ENCODE measurements at places on chromosomes 13 and 19.
A peak's percentile ranks its signal among the peaks of the same experiment; 100 is the strongest.

DNA sequence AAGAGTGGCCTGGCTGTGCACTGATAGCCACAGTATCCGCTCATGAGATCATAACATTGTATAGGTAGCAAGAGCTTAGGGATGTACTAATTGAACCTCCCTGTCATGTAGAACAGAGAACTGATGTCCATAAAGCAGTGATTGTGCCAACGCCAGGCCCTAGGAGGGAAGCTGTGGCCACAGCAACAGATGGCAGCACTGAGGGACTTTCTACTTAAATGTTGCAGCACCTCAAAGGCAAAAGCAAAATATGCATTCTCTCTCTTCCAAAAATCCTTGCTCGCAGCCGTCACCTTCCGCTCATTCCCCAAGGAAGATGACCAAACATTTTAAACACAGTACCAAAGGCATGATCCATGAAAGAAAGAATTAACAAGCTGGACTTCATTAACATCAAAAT lies 32.3 kb downstream of the COL4A1 start:
- no peak for DNase-seq

GRCh38 chr19:50906217-50906616 lies 5.0 kb downstream of the KLK4 start:
- no peak for DNase-seq

GRCh38 chr19:34507414-34508067 lies 26.0 kb downstream of the WTIP start:
- no peak for DNase-seq

- DNase-seq = no peak
Observed at GRCh38 chr13:91154558-91155353, 192.7 kb upstream of the MIR17HG start.

DNA sequence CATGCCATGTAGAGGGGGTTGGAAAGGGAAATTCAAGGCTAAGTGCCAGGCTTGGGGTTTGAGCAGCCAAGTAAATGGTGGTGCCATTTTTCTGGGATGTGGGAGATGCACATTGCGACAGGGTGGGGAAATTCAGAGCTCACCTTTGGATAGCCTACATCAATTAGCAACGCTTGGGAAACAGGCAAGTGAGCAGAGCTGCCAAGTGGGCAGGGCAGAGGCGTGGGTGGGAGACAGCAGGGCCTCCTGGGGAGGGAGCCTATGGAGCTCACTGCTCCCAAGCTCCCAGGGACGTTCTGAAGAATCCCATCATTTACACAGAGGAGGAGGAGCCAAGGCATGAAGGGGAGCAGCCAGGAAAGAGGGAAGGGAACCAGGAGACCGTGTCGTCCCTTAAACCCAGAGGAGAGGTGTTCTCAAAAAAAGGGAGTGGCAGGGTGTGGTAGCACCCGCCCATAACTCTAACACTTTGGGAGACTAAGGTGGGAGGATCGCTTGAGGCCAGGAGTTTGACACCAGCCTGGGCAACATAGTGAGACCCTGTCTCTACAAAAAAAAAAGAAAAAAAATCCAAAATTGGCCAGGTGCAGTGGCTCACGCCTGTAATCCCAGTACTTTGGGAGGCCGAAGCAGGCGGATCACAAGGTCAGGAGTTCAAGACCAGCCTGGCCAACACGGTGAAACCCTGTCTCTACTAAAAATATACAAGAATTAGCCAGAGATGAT lies 11.5 kb upstream of the CCNE1 start:
- DNase-seq = no peak

GRCh38 chr13:50810998-50811397 lies 32.5 kb downstream of the DLEU7 start:
- DNase-seq = peak; percentile 6

DNA sequence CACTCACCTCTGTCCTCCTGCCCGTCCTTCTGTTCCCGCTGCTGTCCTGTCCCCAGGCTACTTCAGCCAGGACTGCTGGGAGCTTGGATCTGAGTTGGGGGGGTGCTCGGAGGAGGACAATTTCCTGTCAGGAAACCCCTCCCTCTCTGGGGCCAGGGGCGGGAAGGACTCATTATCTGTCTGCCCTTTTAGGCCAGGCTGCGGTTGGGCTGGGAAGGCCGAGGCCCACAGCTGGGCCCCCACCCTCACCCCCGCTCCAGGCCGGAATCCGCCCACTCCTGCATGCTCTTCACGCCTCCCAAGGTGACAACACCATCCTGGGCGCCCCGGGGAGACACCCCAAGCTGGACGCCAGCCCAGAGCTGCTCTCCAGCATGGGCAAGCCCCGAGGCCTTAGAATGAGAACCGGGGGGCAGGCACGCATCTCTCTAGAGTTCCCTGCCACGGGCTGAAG lies at the start of gene EXOC3L2:
Gene EXOC3L2 (minus strand): TSS at position 74 of the 454 bp plus-strand sequence. CDS start 6,362 bp downstream, outside the sequence.
- no peak for DNase-seq

DNA sequence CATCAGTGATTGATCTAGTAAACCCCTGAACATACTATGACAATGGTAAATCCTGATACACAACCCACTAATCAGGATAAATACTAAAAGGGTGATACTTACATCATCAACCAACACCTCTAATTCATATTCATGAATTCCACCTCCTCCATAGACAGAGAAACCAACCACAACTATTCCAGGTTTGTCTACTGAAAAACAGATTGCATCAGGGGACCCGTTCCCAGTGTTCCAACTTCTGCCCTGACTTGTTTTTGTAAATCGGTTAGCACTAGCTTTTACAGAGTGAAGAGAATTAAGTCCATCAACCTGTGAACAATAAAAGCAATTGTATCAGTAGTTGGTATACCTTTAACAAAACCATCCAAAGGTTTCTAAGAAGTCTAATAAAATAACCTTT lies 149.2 kb downstream of the MYCBP2 start:
- DNase-seq = no peak

DNA sequence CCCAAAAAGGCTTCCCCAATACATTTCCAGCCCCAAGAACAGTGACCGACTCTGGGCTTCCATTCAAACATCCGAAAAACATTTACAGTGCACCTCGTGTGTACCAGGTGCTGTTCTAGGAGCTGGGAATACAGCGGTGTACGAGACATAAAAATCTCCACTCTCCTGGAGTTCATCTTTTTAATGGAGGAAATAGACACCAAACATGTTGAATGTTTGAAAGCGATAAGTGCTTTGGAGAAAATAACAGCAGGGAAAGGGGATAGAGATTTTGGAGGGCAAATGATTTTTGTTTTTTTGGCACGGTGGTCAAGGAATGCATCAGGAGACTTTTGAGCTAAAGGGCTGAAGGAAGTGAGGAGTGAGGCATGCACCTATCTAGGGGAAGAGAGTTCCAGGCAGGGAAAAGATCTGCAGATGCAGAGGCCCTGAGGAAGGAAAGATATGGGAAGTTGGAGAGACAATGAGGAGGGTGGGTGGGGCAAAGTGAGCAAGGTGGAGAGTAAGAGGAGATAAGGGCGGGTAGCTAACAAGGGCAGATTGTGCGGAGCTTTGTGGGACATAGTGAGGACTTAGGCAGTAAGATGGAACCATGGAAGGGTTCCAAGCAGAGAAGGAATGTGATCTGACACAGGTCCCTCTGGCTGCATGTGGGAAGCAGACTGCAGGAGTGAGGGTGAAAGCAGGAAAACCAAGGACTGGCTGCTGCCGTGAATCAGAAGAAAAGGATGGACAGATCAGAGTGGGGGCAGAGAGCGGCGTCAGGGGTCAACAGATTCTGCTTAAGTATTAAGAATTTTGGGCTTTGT lies 703 bp upstream of the FBL start:
- DNase-seq = no peak

DNA sequence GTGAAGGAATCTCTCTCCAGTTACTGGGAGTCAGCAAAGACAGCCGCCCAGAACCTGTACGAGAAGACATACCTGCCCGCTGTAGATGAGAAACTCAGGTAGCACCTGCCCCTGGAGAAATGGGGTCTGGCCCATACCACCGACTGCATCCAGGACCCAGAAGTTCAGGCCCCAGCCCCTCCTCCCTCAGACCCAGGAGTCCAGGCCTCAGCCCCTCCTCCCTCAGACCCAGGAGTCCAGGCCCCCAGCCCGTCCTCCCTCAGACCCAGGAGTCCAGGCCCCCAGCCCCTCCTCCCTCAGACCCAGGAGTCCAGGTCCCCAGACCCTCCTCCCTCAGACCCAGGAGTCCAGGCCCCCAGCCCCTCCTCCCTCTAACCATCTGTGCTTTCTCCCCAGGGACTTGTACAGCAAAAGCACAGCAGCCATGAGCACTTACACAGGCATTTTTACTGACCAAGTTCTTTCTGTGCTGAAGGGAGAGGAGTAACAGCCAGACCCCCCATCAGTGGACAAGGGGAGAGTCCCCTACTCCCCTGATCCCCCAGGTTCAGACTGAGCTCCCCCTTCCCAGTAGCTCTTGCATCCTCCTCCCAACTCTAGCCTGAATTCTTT lies 3.0 kb downstream of the APOC2 start:
- no peak for DNase-seq

DNA sequence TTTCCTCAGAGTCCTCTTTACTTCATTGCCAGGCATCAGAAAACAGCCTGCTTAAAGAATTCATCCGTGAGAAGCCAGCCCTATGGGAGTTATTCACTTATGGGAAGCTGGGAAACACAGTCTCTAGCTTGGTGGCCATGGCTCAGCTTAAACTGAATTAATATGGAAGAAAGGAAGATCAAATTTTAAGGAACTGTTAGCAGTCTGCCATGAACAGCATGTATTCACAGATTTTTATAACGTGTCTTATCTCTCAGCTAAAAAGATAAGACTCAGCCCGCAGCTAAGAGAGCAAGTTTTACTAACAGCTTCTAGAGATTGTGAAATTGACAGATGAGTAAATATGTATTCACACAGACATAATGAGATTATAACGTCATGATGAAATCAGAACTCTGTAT lies 253.7 kb upstream of the RXFP2 start:
- no peak for DNase-seq

- no peak for DNase-seq
Observed at GRCh38 chr13:36331280-36331679, 14.9 kb downstream of the SPART start.

- no peak for DNase-seq
Observed at GRCh38 chr13:109396266-109396665, 390.1 kb downstream of the IRS2 start.

GRCh38 chr19:13153569-13154240 lies 3.5 kb downstream of the IER2 start:
- DNase-seq = no peak

DNA sequence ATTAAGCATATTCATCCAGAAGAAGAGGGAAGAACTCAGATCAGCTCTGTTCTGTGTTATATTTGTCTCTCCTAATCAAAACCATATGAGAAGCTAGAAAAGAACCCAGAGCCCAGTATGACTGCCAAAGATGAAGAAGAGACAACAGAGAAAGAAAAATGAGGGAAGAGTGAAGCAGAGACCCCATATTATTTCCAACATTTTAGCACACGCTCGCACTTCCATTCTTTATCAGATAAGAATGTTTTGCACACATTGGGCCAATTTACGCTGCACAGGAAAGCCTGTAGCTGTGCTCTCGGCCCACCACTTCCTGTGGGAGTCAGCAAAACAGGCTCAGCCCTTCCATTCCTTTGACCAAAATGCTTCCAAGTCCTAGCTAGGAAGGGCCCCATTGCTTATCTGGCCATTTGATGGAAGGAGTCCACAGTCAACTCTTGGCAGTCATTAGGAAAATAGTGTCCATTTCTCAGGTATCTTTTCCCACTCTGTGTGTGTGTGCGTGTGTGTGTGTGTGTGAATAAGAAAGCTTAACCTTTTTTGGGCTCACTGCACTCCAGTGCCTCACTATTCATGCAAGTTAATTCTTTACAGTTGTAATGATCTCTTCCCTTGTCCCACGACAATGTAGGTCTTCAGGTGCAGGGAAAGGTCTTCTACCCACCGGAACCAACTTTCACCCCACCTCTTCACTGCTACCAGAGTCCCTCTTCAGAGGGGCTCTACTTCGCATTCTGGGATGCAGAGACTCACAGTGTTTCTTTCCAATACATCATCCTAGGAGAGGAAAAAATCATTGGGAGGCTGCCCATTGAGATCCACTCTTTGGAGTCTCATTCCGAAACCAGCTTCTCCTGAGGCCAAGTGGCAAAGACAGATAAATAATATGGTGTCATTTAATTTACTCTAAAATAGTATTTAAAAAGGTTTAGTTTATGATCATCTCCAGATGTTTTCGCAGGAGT lies 237.5 kb downstream of the COG6 start:
- DNase-seq = no peak

DNA sequence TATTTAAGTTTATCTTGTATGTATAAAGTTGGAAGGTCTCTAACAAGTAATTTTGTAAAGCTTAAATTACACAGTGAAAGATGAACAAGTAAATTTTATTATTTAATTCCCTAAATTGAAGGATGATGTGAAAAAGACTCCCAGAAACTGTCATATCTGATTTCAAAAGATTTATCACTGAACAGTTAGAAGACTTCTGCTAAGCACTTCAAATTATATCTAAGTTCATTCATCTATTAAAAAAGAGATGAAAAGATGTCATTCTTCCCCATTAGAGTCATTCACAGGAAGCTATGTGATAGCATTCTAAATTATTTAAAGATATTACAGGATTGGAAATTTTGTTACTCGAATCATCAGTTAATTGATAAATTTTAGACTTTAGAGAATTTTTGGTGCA lies 359.4 kb downstream of the ITGBL1 start:
- DNase-seq = no peak

GRCh38 chr13:82647540-82647939 lies 1234.7 kb downstream of the SLITRK1 start:
- DNase-seq = no peak

DNA sequence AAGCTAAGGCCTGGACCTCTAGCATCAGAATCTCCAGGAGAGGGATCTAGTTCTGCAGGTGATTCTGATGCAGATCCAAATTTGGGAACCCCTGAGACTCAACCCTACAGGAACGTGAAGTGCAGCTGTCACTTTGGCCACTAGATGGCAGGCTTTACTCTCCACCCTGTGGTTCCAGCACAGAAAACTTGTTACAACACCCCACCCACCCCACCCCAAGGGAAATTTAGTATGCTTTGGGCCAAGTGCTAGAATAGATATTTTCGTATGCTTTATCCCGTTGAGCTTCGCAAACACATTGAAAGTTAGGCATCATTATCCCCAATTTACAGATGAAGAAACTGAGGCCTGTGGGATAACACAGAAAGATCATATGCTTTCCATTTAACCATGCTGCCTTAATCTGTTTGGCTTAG lies 232.0 kb downstream of the B3GLCT start:
- peak; percentile 9 for DNase-seq

DNA sequence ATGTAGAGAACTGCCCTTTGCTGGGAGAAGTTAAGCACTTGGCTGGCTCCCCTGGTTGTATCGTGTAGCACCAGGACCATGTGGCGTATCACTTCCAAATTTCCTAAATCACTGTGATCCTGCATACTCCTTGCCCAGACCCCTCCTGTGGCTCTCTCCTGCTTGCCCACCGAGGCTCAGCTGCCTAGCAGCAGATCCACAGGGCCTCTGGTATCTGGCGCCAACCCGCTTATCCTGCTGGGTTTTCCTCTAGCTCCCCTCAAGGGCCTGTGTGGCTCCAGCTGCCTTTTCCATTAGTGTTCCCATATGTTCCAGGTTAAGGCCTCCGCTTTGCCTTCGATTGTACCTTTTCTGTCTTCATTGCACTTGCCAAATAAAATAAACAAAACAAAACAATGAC lies 16.5 kb downstream of the LRCH1 start:
- no peak for DNase-seq

Data from GM12892 (cell line).